ENCODE measurements at places on chromosomes 11 and 22. TPM values are rescaled to one million over a fixed set of nuclear protein-coding genes. Genes with fewer than 3 reads are reported as not detected.

- DNase-seq: no peak
These were observed 92.6 kb downstream of the PKNOX2 start for GRCh38 chr11:125257190-125257579.

DNA sequence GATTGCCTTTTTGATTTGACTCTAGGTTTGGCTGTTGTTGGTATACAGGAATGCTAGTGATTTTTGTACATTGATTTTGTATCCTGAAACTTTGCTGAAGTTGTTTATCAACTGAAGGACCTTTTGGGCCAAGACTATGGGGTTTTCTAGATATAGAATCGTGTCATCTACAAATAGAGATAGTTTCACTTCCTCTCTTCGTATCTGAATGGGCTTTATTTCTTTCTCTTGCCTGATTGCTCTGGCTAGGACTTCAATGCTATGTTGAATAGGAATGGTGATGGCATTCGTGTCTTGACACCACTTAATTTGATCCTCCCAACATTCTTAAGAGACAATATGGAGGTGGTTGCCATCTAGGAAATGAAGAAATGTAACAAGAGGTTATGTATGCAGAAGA lies 388.1 kb upstream of the API5 start:
- no peak for DNase-seq

- no peak for DNase-seq
These were observed 64.5 kb upstream of the CRTAM start for GRCh38 chr11:122773781-122774266.

DNA sequence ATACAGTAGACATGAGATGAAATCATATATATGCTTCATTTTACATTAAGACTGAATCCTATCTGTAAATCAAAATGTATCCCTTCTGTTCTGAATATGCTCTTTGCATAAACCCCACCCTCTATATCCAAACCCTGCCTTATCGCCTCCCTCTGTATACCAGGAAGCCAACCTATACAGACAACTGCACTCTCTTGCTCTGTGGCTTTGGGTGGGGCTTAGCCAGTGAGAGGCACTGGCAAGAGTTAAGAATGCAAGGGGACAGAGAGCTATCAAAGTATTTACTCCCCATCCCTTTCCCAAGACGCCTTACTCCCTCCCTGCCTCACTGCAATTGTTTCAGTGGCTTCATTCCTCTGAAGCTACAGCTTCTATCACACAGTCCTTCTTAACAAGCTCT lies 309.8 kb downstream of the TTC28 start:
- peak; percentile 35 for DNase-seq

GRCh38 chr22:32013200-32013599 lies 29.9 kb upstream of the SLC5A1 start:
- no peak for DNase-seq

- no peak for DNase-seq
These were observed 1.8 kb upstream of the MUC15 start for GRCh38 chr11:26573896-26574295.

- no peak for DNase-seq
These were observed 51.2 kb downstream of the CSTF3 start for GRCh38 chr11:33110083-33110482.

DNA sequence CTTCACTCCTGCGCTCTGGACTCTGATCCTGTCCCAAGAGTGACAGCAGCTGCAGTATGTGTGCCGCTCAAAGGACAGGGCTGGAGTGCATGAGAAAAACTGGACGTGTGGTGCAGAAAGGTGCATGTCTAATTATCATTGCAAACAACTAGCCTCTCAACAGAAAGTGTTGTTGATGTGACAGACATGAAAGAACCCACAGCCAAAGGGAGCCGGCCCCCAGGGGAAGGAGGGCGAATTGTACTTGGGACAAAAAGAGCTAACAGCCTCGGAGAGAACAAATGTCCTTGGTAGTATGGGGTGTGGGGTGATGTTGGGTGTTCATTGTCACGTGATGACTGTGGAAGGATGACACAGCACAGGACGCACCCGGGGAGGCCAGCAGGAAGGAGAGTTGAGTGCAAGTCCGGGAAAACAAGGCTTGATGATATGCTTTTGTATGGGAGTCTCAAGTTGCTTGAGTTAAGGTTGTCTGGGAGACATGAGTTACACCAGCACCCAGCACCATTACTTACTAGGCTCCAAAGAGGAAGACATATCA lies 325.5 kb downstream of the NTM start:
- no peak for DNase-seq

The TRIM49 gene
- 0.09 TPM for polyA plus RNA-seq

DNA sequence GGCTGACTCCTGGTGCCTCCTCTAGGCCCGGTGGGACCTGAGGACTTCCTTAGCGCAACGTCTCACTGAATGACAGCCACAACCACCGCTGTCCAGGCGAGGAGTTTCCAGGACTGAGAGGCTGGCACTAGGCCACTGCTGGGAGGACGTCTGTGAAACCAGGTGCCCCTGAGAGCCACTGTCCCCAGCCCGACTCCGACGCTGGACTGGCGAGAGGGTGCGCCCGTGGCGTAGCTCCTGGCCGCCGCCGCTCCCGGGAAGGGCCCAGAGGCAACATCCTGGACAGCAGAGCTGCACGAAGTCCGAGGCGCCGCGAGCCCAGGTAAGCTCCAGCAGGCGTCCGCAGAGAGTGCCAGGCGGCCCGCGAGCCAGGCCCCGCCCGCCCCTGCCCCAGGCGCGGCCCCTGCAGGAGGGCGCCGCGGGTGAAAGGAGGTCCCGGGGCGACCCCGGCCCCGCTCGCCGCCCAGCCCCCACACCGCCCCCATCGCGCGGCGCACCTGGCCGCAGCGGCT lies 525 bp downstream of the DGCR2 start:
- DNase-seq: peak; percentile 41

- no peak for DNase-seq
These were observed 64.1 kb downstream of the PRMT3 start for GRCh38 chr11:20451568-20451967.

GRCh38 chr11:121904148-121904547 lies 211.9 kb downstream of the BLID start:
- no peak for DNase-seq

The TCN1 gene
- 1.4 TPM for polyA plus RNA-seq

GRCh38 chr22:50490531-50491308 lies 4.1 kb downstream of the MIOX start:
- no peak for DNase-seq

DNA sequence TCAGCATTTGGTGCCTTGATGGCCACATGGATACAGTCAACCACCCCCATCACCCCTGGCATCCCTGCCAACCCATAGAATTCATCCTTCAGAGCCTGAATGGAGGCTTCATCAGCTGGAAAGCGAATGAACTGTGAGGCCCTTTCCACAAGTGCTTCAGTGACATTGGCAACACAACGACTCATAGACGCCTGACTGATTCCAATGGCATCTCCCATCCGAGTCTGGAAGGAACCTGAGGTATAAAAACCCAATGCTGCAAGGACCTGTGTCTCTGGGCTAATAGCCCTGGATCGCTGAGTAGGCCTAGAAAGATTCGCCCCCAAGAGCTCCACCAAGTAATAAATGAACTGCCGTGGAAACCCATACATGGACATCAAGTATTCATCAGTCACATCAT lies 1.3 kb downstream of the HARBI1 start:
- DNase-seq: no peak

DNA sequence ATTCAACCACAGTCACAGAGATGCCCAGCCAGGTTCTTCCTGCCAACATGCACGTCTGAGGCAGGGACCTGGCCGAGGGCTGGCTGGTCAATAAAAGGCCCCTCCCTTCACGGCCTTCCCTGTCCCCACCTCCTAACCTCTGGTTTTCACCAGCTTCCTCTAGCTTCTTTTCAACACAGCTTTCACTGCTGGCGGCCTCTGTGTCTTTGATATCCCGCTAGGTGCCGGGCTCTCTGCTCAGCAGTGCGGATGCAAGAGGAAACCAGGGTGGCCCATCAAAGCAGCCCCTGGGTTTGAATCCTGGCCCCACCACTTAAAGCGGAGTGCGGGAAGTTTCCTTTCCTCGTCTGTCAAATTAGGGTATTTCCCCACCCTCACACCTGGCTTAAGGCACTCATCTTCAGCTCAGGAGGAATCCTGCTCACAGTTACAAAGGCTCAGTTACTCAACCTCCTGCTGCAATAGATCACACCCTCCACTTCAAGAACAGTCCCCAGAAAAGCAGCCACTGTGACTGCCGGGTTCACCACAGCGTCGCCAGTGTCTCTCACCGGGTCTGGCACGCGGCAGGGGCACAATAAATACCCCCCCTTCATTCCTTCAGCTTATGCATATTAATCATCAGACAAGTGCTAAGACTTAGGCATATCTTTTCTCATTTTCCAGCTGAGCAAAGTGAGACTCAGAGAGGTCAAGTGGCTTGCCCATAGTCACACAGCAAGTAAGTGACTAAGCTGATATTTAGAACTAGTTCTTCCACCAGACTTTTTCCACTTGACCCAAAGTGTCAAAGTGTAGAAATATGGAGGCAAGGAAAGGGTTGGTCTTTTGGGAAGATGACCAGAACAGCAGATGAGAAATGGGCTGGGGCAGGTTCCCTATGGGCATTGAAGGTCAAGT lies 45.7 kb downstream of the TXN2 start:
- DNase-seq: peak; percentile 76

GRCh38 chr22:44363013-44363979 lies 50.5 kb upstream of the SHISAL1 start:
- no peak for DNase-seq
